ENCODE measurements at places on chromosomes 11 and 22.

DNA sequence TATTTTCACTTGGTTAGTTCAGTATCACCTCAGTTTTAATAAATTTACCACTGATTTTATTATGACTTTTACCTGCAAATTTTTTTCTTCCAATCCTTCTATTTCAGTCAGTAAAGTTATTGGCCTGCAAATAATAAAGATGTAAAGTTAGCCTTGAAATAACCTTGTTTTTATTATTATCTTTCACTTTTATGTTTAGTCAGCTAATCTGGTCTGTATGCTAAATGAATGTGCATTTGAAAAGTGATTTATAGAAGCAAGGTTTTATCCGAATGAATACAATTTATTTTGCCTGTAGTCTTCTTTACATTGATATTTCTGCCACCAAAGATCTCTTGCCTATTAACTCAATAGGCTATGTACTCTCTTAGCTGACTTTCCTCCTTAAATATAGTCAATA lies 425.7 kb downstream of the CNTN5 start:
- DNase-seq, result no peak

DNA sequence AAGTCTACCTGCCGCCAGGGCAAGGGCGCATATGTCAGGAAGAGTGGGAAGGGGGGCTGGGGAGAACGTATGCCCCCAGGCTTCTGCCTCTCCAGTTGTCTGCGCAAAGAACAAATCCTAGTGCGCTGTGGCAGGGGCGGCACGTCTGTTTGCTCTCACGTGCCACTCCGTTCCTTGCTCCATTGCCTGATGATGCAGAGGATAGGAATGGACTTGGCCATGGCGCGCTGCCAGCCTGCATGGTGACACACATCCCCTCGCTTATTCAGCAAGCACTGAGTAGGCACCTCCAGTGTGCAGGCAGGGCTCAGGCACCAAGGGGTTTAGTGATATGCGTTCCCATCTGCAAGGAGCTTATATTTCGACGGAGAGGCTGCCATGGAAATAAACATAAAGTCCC lies 45.4 kb upstream of the SLC22A12 start:
- DNase-seq, result no peak

- DNase-seq, result no peak
Observed at GRCh38 chr22:39443398-39443797, 13.4 kb upstream of the MGAT3 start.

DNA sequence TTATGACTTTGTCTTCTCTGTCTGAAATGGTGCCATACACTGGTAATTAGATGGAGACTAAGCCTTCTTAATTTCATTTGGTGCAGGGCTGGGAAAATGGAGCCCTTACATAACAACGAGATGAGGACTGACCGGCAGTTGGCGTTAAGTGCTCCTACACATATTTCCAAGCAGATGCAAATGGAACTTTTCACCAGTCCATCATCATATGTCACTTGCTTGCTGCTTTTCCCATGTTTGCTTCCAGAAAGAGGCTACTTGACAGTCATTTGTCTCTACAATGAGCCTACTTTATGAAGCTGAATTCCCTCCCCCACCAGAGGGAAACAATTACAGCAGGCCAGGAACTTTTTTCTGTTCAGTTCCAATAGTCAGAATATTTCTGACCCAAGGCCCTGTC lies 32.6 kb downstream of the SVIP start:
- DNase-seq, result no peak

GRCh38 chr22:25736378-25737011 lies 5.5 kb upstream of the MYO18B start:
- peak; percentile 36 for DNase-seq

- no peak for DNase-seq
Observed at GRCh38 chr11:3969613-3970012, 114.1 kb downstream of the STIM1 start.

GRCh38 chr11:12876340-12876739 lies 132.8 kb upstream of the RASSF10 start:
- DNase-seq, result no peak

GRCh38 chr11:15941206-15941770 lies 415.1 kb downstream of the SOX6 start:
- peak; percentile 5 for DNase-seq

- no peak for DNase-seq
Observed at GRCh38 chr11:134527382-134528243, 115.6 kb upstream of the B3GAT1 start.

GRCh38 chr22:42357634-42358296 lies 74.4 kb downstream of the NFAM1 start:
- no peak for DNase-seq

DNA sequence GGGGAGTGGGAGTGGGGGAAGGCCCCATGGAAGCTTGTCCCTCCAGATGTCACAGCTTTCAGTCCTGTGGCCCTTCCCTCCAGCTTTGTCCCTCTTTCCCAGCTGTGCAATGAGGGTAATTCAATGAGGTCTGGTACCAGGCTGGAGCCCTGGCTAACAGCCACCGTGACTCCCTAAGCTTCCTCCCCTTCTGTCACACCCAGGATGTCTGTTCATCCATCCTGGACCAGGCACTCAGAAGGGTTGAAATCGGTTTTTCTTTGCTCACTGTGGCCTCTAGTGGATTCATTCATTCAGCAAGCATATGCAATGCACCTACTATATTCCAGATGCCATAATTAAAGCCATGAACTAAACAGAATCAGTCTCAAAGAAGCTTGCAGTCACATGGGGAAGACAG lies 38.7 kb downstream of the SYT13 start:
- DNase-seq, result no peak

GRCh38 chr22:17576470-17576869 lies 13.2 kb downstream of the SLC25A18 start:
- no peak for DNase-seq

DNA sequence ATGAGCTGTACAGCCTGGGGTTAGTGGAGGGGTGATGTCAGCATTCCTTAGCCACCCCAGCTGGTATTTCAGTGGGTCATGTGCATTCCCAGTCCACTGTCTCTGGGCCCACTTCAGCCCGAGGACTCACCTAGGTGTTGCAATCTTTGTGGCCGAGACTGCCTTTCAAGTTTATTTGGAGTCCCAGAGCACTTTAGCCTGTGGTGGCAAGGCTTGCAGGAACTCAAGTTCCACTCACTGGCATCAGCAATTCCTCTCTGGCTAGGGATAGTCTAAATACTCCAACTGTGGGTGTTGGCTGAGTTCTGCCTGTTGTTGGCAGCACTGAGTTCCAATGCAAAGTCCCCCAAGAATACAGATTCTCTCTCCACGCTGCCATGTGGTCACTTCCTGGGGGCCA lies 191.6 kb upstream of the PGR start:
- no peak for DNase-seq

DNA sequence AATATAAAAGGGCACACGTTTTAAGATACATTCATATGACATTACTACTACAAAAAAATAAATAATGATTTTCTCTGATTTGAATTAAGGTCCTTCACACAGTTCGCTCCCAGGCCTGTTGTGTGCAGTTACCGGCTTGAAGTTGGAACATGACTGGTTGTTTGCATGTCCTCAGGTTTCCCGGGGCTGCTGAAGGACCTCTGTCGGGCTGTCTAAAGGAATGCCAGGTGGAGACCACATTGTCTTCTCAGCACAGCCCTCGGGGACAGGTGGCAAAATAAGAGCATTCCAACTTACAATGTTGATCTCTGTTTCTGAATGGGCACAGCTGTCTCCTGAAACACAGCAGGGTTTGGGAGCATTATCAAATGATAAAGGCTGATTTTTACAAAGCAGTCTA lies 14.9 kb downstream of the VSIG10L2 start:
- DNase-seq, result no peak

- DNase-seq, result no peak
Observed at GRCh38 chr22:26471522-26471921, 12.1 kb downstream of the HPS4 start.

- DNase-seq, result no peak
Observed at GRCh38 chr11:110833033-110833484, 120.8 kb upstream of the ARHGAP20 start.

DNA sequence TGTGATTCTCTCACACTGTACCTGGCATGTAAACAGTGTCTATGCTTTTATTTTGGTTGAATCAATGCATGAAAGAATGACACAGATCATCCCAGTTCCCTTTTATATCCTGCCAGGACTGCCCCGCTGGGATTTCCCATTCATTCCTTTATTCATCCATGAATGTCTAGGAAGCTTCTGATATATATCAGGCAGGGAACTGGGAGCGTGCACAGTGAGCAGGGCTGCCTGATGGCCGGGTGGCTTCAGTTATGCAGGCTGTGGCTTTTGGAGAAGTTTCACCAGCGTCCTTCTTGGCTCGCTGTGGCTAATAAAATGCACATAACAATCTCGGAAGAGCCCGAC lies 789.0 kb downstream of the TBC1D22A start:
- no peak for DNase-seq

Data from stimulated activated CD8-positive, alpha-beta memory T cell treated with anti-CD3 and anti-CD28 coated beads, Interleukin-15, amount 100 ng/mL, for 48 hours (primary cell).